ENCODE measurements at places on chromosomes 6 and 20. TPM values are rescaled to one million over a fixed set of nuclear protein-coding genes. Genes with fewer than 3 reads are reported as not detected.

AGER gene
- 8.9 TPM for total RNA-seq

B3GAT2 gene
- total RNA-seq: 0.08 TPM

ZBP1 gene
- not detected for total RNA-seq

TM9SF4 gene
- 43.5 TPM for total RNA-seq

Measured in activated T-cell treated with anti-CD3 and anti-CD28 coated beads, Interleukin-2, amount 50 U/mL, for 4 hours (primary cell).